ENCODE measurements at places on chromosomes 1 and 21.

- no peak for DNase-seq
Observed at GRCh38 chr1:97986041-97987005, 65.5 kb upstream of the DPYD start.

DNA sequence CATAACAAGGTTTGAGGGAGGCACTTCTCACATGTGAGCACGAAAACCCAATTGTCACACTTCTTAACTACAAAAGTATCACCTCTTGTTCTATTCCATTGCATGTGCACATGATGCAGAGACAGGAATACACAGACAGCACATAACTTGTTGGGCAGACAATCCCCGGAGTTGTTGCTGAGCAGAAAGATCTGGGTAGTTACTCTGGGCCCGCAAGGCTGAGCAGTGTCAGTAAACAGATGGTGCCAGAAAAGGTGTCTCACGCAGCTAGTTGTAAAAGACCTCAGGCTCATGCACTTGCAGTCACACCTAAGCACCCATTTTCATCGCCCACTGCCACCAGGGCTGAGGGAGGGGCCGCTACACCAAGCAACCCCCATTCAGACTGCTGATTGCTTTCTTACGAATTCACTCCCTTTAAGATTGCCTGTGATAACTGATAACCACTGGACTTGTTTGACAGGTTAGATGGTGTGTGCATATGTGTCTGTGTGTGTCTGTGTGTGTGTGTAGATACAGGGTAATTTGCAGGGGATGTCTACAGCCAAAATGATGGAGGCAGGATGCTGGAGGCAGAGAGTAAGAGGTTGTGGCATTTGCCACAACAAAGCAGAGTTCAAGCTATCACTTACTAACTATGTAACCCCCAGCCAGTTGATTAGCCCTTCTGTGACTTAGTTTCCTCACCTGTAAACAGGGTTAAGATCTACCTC lies 4.2 kb downstream of the LGR6 start:
- DNase-seq: no peak

- no peak for DNase-seq
Observed at GRCh38 chr1:53135735-53136114, 6.7 kb downstream of the SLC1A7 start.

GRCh38 chr1:15188130-15188524 lies 34.6 kb downstream of the TMEM51 start:
- no peak for DNase-seq

GRCh38 chr1:20367116-20367585 lies 76.5 kb downstream of the VWA5B1 start:
- DNase-seq: no peak

DNA sequence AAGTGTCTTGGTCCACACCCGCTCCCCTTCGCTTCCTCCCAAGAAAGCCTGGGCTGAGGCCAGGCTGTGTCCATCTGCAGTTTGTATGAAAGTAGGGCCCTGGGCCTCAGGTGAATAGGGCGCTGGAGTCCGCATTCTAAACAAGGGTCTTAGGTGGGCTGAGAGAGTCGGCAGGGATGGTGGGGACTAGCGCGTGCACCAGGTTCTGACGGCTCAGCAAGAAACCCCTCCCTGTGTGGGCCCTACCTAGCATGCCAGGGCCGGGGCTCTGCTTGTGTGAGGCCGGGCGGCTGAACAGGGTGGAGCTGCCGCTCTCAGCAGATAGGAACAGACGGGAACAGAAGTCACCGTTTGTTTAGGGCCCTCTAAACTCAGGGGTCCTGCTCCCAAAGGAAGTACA lies 1.7 kb downstream of the ACTRT2 start:
- DNase-seq: no peak

GRCh38 chr1:58779801-58780382 lies 4.0 kb downstream of the JUN start:
- DNase-seq: no peak

DNA sequence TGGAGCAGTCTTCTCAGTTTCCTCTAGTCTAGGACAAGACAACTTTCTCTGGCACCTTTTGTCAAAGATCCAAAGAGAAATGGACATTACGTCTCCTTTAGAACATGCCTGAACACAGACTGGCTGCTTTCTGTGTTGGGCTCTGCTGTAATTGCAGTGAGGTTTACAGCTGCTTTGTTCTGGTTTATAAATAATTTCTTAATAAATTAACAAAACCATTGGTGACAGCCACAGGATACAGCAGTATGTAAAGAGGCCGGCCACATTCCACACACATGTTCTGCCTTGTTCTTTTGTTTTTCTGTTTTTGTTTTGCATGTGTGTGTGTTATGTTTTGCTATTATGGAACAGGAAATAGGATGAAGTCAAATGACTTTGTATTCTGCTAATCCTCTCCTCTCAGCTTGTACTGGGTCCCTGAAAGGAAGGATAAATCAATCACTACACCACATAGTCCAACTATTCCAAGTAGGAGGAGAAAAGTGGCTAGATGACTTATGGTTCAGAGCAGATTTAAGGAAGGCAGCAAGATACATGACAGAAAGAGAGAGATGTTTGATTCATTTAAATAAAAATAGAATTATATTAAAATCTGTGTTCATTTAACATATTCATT lies 161.5 kb upstream of the ESRRG start:
- DNase-seq: no peak

All from GM12892 (cell line).